Activated CD4-positive, alpha-beta T cell treated with anti-CD3 and anti-CD28 coated beads, Interleukin-2, Interleukin-6, amounts not matched to agents 100 ng/mL and 50 ng/mL, durations not matched to agents 16 hours and 8 hours (primary cell): ENCODE measurements at places on chromosomes 13 and 19.
A peak's percentile ranks its signal among the peaks of the same experiment; 100 is the strongest.

DNA sequence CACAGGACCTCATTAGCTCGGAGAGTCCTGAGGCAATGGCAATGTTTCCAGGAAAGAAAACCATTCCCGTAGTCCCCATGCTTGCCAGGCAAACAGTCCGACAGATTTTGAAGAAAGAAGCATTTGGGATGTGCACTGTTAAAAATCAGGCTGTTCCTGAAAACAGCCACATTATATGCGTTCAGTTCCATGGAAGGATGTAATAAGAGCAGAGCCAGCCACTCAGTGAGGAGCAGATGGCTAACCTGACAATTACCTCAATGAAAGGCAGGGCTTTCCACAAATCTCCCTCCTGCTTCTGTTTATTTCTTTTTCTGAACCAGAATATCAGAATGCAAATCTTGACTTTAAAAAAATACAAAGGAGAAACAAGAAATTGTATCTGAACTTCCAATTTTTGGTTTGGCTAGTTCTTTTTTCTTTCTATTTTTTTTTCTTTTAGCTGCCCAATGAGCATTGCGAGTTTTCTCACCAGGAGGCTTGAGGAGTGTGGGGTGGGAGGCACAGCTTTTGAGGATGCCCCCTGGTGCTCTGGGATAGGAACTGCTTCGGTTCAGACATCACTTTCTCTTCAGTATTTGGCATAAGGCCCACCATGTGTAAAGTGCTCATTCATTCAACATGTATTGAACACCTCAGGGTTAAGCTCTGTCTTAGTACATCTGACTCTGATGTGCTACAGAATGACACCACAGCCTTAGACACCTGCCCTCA, 124.2 kb downstream of the TBC1D4 start:
- peak; percentile 68 for DNase-seq

- no peak for DNase-seq
Observed at GRCh38 chr13:43185226-43185625, 161.8 kb downstream of the DNAJC15 start.

DNA sequence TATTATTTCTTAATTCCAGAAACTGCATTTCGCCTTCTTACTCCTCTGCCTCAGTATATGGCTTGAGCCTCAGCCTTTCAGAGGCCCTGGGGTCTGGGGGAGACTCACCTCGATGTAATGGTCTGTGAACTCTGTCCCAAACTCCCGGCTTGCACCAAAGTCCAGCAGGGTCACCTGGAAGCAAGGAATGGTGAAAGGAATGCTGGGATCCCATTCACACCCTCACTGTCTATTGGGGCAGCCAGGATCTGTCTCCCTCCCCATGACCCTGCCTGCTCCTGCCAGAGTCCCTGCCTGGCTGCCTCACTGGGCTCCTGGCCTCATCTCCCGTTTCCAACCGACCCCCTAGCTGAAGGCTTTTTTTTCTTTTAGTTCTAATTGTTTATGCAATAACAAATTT, 5.4 kb upstream of the NUMBL start:
- no peak for DNase-seq

GRCh38 chr19:13633522-13633922, 127.2 kb upstream of the CACNA1A start:
- DNase-seq, result no peak

GRCh38 chr13:107743100-107743499, 472.2 kb downstream of the LIG4 start:
- DNase-seq, result no peak

- no peak for DNase-seq
Observed at GRCh38 chr13:106373989-106374572, 161.4 kb downstream of the EFNB2 start.

DNA sequence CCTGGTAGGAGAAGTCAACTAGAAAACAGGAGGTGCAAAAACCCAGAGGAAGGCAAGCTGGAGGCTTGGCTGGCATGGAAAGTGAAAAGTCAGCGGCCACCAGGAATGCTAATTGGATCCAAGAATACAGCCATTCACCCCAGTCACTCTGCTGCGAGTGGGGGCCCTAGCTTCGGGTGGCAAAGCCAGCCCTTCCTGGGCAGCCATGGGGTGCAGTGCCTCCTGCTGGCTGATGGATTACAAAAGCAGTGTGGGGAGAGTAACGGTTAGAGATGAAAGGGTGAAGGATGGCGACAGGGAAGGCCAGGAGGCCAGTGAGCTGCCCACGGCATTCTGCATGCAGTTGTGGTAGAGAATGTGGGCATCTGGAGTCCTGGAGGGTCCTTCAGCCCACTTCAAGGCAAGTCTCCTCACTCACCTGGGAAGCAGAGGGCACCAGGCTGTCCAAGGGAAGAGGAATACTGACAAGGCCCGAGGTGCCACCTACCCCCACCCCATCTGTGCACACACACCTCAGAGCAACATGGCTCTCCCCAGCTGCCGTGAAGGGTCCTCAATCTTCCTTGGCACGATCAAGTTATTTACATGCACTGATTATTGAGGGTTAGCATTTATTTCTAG, 20.3 kb upstream of the EPHX3 start:
- no peak for DNase-seq

DNA sequence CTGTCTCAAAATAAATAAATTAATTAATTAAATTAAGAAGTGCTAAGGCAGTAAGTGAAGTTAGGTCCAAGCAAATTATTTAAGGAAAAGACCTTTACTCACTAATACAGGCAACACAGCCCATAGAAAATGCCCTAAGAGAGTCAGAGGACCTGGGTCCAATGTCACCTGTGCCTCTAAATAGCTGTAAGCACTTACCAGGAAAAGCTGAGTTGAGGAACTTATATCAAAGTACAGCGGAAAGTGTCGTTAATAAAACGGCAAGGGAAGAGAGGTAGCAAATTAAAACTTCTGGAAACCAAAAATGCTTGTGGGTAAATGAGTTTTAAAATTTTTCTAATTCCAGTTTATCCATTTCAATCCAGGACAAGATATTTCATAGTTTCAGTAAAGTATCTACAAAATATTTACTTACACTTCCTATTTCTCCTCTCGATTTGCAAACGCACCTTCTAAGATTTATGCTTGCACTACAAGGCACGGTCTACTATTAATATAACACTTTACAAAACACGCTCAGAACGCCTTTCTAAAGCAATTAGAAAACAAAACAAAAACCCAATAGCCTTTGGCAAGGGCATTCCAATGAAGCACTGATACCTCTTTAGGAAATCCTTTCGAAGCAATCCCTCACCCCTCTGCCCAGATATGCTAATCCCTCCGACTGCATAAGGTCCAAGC, 963 bp downstream of the VPS36 start:
- DNase-seq, result no peak

- no peak for DNase-seq
Observed at GRCh38 chr13:102117175-102117831, 284.5 kb downstream of the FGF14 start.

GRCh38 chr19:16289594-16289993, 35.0 kb upstream of the KLF2 start:
- no peak for DNase-seq

- no peak for DNase-seq
Observed at GRCh38 chr19:2291185-2291751, 9.3 kb upstream of the PEAK3 start.

DNA sequence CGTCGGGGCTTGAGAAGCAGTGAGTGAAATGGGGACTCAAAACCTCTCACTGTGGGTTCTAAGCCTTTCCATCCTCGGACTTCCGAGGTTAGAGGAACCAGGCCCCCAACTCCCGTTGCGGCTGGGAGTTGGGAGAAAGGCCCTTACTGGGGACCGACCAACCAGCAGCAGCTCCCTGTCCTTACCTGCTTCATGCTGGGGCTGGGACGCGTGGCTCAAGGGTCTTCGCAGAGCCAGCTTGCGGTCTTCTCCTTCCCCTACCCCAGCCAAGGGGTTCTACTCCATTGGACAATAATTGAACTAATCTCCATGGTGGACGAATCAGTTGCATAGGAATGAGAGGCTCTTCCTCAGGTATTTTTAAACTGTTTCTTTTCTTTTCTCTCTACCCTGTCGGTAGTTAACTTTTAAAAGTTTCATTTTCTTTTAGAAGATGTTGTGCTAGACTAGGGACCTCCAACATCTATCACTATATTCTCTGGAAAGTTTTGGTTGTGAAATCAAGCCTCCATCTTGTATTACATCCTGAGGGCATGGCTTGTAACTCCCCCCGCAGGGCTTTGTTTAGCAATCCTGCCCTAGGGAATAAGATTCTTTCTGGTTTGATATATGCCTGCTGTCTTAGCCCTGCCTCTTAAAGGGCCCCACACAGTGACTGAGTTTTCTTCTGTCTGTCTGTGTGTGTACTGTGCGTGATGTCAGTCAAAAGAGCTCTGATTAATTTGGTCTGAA, 1027.1 kb upstream of the PCDH9 start:
- DNase-seq, result no peak

DNA sequence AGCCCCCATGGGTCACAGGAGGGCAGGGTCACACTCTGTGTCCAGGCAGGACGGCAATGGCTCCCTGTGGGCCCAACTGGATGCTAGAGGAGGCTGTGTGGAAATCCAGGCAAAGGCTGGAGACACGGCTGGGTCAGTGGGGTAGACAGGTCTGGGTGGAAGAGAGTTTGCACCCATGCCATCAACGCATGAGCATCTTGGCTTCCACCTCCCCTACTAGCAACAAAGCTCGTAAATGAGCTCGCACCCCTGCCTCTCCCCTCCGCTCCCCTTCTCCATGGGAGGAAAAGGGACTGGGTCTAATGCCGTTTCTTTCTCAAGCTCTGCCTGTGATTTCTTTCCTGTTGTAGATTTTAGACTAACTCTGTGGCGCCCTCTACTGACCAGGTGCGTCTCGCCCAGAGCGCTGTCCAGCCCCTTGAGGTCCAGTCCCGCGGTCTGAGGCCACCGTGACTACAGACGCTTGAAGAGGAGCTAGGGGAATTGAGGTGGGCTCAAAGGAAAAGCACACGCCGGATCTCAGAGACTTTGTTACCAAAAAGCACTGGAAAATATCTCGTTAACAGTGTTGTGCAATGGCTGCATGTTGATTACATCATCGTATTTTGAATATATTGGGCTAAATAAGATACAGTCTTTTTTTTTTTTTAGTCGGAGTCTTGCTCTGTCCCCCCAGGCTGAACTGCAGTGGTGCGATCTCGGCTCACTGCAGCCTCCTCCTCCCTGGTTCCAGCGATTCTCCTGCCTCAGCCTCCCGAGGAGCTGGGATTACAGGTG, 50.7 kb upstream of the USP29 start:
- no peak for DNase-seq

DNA sequence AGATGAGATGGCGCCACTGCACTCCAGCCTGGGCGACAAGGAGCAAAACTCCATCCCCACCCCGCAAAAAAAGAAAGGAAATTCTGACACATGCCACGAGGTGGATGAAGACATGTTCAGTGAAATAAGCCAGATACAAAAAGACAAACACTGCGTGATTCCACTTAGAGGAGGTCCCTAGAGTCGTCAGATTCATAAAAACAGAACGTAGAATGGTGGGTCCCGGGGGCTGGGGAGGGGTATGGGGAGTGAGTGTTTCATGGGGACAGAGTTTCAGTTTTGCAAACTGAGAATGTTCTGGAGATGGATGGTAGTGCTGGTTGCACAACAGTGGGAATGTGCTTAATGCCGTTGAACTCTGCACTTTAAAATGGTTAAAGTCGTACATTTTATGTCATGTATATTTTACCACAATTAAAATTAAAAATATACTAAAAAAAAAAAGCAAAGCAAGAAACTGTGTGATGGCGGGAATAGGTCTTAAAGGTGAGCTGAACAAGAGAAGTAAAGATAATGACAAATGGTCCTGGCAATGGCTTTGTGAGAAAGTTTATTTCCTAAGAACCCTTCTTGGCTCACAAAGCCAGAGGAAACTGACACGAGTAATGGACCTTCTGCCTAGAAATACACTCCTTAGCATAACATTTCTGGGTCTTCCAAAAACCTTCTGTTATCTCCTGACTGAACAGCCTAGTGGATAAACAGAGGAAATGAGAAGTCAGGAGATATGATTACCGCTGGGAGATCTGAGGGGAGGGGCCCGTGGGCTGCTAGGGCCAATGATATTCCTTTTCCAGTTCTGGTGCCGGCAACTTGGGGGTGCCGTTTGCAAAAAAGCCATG, 4.2 kb upstream of the SPC24 start:
- no peak for DNase-seq

DNA sequence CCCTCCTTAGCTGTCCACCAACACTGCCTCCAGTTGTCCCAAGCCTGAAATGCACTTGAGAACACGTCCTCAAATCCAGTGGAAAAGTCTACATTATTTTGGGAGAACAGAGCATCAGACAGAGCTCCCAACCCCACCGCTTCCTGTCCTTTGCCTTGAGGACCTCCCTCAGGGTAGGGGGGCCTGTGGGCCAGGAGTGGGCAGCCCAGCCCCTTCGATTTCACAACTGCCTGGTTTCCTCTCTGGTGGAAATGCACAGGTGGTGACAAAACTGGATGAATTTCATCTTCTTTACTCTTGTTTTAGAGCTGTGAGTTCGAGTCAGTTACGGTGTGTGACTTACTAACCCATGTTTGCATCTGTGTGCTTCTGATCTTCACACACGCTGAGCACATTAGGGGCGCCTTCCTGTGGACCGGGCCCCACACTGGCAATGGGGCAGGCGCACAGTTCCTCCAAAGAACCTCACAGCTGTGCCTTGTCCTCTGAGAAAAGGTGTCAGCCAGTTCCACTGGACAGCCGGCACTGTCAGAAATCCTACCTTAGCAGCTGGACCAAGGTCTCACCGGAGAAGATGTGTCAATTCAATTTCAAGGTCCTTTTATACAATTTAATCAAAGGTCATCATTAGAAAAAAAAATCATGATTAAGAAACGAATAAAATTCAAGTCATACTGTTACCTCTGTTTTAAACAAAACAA, 80.2 kb downstream of the IRS2 start:
- no peak for DNase-seq

DNA sequence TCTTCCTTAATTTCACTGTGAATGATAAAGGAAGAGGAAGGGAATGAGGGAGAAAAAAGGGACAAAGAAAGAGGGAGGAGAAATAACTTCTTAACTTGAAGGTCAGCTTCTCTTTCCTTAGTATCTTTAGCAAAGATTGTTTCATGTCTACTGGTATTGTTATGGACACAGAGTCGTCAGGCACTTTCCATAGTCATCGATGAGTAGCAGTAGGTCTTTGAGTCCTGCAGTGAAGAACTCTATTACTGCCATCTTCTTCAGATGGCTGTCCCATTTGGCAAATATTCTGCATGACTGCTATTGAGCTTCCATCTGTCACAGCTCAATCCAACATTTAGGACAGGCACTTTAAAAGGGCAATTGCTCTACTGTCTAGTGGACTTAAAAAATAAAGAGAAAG, 2463.1 kb downstream of the PCDH9 start:
- no peak for DNase-seq

DNA sequence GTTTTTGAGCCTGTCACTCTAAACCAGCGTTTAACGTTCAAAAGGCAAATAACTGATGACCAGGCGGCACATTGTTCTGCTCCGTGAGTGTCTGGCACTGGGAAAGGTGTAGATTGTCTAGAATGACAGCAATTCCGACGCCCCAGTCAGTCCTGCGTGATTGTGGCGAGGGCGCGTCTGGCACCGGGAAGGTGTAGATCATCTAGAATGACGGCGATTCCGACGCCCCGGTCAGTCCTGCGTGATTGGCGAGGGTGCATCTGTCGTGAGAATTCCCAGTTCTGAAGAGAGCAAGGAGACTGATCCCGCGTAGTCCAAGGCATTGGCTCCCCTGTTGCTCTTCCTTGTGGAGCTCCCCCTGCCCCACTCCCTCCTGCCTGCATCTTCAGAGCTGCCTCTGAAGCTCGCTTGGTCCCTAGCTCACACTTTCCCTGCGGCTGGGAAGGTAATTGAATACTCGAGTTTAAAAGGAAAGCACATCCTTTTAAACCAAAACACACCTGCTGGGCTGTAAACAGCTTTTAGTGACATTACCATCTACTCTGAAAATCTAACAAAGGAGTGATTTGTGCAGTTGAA, 26.1 kb upstream of the NDUFS7 start:
- DNase-seq, result no peak
